ENCODE measurements at places on chromosomes 7 and 10.
A peak's percentile ranks its signal among the peaks of the same experiment; 100 is the strongest.

DNA sequence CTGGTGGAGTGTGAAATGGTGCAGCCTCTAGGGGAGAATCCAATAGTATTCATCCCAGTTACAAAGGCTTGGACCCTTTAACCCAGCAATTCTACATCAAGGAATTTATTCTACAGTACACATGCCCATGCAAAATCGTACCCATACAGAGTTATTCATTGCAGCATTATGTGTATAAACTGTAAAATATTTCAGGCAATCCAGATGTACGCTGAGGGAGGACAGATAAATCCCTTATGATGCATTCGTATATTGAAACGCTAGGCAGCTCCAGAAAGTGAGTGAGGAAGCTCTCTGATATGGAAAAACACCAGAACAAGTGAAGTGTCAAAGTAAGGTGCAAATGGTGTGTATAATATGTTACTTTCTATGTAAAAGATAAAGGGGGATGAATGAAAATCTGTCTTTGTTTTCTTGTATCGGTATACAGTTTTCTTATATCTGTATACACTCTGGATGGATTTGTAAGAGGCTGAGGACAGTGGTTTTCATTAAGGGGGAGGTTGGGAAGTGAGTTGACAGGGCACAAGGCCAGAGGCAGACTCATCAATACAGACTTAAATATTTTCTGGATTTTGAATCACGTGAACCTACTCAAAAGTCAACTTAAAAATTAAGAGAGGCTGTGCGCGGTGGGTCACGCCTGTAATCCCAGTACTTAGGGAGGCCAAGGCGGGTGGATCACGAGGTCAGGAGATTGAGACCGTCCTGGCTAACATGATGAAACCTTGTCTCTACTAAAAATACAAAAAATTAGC, 17.1 kb downstream of the VWA2 start:
- DNase-seq, result no peak

DNA sequence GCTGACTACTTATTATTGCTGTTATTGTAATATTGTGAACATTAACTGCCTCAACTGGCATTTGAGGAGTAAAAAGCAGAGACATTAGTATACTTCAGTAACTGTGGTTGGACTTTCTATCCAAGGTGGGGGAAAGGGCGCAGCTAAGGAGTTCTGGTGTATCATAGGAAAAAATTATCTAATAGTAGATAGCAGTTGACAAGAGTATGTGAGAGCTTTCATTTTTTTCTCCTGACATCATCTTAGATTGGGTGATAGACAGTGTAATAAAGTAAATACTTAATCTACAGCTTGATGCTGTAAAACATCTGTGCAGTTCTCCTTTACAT, 68.9 kb downstream of the PHTF2 start:
- DNase-seq, result no peak

DNA sequence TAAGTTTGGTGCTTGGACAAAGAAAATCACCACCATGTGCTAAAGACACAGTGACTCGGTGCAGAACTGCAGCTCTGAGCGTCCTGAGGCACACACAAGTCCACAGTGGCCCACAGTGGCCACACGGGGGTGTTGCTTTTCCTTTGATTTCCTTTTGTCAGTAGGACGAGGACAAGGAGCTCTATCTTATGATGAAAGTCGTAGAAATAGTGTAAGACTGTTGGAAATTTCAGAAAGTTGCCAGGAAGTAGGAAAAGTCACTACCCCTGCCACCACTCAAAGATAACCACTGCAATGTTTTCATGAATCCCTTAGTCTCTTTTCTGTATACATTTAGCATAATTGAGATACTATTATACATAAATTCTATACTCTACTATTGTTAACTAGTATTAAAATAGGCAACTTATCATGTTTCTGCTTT, 146.0 kb downstream of the TNS3 start:
- no peak for DNase-seq

- DNase-seq, result no peak
These were observed 10.2 kb downstream of the LMTK2 start for GRCh38 chr7:98116656-98117461.

DNA sequence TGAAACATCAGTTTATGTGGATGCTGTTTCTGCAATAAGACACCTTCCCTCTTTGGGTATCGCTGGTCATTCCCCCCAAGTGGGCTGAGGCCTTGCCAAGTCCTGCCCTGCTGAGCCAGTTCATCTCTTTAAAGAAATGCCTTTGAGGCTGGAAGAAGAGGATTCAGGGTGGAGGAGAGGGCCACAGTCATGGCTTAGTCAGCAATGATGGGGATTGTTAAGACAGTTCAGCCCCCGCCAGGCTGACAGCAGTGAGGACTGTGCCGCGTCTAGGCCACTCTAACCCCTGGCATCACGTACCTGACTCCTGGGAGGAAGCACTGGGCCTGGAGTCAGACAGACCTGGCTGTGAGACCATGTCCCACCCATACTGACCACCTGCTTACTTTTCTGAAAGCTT, 48.3 kb downstream of the PNLIPRP2 start:
- peak; percentile 55 for DNase-seq

- no peak for DNase-seq
These were observed 182.4 kb downstream of the RAPGEF5 start for GRCh38 chr7:22174574-22174953.

GRCh38 chr10:107390563-107390962, 226.1 kb upstream of the SORCS1 start:
- DNase-seq, result no peak

DNA sequence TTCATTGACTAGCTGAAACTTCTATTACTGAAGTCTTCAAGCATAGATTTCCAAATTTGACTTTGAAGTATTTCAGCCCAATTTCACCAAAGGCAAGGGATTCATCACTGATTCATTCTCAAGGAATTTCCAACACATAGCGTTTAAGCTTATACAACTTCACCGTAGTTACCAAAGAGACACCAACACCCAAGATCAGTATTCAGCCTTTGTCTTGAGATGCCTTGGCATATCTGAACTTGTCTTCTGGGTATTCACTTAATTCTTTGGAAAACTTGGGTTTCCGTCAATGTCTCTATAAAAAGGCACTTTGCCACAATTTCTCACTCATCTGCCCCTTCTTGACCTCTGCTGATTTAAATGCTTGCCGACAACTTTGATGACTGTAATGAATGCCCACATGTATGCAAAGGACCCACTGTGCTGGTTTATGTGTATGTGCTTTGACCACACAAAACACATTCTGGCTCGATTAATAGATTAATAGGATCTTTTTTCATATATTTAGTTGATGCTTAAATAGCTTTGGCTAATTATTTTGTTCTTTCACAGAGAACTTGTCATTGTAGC, 49.6 kb downstream of the TES start:
- DNase-seq, result no peak

DNA sequence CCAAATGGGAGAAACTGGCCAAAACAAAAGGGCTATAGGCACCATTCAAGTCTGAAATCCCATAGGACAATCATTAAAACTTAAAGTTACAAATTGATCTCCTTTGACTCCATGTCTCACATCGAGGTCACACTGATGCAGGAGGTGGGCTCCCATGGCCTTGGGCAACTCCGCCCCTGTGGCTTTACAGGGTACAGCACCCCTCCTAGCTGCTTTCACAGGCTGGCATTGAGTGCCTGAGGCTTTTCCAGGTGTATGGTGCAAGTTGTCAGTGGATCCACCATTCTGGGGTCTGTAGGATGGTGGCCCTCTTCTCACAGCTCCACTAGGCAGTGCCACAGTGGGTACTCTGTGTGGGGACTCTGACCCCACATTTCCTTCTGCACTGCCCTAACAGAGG, 662.1 kb downstream of the XPNPEP1 start:
- DNase-seq, result no peak

DNA sequence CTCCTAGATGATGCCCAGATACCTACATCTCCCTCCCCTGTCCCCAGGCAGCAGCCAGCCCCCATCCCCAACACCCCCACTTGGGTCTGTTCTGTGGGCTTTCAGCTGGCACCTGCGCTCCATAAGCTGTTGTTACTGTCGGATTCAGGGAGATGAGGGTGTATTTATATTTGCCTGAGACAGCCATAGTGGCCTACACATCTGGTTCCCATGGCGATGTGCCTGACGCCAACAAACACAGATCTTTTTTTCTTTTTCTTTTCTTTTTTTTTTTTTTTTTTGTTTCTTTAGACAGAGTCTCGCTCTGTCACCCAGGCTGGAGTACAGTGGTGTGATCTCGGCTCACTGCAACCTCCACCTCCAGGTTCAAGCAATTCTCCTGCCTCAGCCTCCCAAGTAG, 73.1 kb downstream of the CLIP2 start:
- DNase-seq, result no peak

DNA sequence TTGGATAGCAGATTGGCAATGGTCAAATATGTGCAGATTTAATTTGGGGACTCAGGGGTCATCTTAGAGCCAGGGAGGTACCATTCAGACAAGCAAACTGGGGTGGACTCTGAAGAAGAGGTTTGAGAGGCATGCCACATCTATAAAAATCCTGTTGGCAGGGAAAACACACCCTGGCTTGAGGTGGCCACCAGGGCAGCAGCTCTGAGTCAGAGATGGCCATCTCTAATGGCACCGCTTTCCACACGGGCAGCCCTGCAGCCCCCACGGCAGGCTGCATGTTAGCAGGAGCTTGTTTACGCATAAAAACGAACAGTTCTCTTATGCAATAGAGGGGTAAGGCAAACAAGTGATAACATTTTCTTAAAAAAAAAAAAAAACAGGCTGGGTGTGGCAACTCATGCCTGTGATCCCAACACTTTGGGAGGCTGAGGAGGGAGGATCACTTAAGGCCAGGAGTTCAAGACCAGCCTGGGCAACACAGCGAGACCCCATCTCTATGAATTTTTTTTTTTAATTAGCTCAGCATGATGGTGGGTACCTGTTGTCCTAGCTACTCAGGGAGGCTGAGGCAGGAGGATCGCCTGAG, 14.9 kb downstream of the DLG5 start:
- no peak for DNase-seq

DNA sequence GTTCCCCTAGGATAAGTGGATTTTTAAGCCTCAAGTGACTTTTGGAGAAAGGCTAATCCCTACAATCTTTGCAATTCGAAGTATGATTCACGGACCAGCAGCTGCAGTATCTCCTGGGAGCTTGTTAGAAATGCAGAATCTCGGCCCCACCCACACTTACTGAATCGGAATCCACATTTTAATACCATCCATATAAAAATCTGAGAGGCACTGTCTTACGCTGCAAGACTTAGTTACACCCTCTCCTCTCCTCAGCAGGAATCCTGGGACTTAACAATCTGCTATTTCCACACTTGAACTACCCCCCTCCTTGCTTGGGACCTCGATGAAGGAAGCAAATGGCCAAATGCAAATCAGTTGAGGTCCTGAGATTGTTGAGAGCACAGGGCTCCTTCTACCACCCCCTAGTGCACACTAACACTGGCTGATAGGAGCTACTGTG, 21.0 kb downstream of the ITPRIP start:
- peak; percentile 60 for DNase-seq

GRCh38 chr10:125599194-125599593, 83.8 kb downstream of the TEX36 start:
- no peak for DNase-seq

- no peak for DNase-seq
These were observed 149.5 kb downstream of the SFMBT2 start for GRCh38 chr10:7261351-7261750.

DNA sequence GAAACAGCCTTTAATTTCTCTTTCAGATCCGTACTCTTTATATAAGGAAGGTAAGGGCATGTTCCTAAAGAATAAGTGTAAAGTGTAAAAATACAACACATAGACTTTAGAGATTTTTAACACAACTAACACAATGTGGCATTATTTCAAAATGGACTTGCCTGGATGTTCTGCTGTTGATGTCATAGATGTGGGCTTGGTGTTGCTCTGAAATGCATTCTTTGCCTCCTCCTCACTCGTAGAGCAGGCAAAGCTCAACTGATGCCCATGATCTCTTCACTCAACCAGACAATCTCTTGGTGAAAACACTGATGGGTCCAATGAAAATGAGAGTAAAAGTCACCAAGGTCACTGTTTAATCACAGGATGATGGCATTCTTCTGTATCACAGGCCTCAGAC, 174.2 kb upstream of the TCERG1L start:
- DNase-seq, result no peak

DNA sequence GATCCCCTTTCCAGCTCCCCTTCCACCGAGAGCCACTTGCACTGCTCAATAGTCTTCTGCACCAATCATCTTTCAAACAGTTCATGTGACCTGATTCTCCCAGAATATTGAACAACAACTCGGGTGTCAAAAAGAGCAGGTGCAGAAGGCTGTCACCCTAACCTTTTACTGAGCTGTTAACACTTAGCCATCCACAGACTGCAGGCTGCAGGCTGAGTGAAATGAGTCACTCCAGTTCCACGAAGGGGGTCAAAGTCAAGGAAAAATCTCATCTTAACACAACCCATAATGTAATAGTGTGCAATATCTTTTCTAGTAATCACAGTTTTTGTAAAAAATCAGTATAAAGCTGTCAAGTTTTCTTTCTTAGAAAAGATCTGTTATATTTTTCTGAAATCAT, 63.1 kb downstream of the MTPAP start:
- no peak for DNase-seq

GRCh38 chr7:81618396-81619014, 151.3 kb downstream of the HGF start:
- DNase-seq, result no peak

- DNase-seq, result no peak
These were observed 416.2 kb upstream of the GHITM start for GRCh38 chr10:83723080-83723479.

GRCh38 chr7:17487343-17487742, 188.9 kb downstream of the AHR start:
- DNase-seq, result no peak

GRCh38 chr7:19690736-19691135, 18.1 kb downstream of the POLR1F start:
- DNase-seq, result no peak

GRCh38 chr7:51606601-51607154, 290.1 kb upstream of the COBL start:
- no peak for DNase-seq

GRCh38 chr7:33667196-33667595, 238.1 kb upstream of the BMPER start:
- DNase-seq, result no peak

- no peak for DNase-seq
These were observed 80.3 kb upstream of the GNAI1 start for GRCh38 chr7:80054356-80054755.

- DNase-seq, result no peak
These were observed 87.3 kb downstream of the SEMA3A start for GRCh38 chr7:84107259-84107658.

DNA sequence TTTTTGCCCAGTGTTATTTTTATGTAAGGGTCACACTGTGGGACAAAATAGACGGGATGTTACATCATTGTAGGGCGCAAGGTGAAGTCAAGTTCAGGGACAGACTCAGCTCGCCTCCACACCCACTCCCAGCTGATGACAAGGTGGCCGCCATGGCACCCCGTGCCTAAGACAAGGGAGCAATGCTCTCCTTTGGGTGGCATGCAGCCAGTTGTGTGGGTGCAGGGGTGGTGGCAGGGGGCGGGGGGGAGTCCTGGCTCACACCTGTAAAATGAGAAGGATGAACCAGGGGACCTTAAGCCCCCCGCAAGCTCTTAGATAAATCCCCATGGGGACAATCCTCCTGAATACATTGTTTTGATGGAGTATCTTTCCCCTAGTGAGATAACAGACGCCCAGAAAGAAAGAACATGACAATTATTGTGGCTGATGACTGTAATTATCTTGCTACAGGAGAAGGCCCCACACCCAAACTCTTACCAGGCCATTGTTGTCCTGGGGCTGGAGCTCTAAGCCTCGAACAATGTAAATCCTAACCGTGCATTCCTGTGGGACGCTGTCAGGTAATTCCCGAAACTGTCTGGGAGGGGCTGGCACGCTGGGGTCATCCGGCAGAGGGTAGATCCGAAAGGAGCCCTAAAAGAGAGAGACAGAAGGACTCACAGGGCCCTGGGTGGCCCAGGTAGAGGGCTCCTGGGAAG, 148.7 kb downstream of the MYOF start:
- DNase-seq, result no peak

Data from suprapubic skin (tissue), 4 donors.